ENCODE measurements at places on chromosomes 7 and 10.

DNA sequence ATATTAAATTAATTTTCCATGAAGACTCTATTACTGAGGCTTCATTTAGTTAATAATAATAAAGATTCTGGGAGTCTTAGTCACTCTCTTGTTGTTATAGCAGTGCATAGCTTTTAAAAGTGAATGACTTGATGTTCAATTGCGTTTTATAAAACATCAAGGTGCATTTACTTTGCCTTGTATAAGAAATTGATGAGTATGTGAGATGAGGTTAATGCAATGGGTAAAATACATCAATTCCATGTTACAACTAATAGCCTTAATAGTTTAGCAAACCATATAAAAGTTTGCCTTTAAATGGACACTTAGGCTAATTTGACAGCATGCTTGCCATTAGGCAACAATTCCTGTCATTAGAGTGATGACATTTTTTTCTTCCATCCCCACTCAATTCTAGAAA is 173.6 kb upstream of the TEX47 start:
- no peak for DNase-seq

DNA sequence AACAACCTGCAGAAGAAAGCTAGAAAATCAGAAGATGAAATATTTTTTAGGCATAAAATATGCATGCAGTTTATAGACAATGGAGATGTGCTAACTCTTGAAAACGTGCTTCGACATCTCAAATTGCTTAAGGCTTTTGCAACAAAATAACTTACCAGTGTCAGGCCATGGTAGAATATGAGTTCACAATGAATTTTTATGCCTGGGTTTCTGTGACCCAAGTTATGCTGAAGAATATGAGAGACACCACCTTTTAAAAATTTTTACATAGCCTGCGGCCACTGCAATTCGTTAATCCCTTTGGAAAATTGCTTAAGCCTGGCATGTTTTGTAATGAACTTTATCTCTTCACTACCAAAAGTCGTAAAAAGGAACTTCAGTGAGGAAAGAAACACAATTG is 170.1 kb upstream of the AKR1E2 start:
- no peak for DNase-seq

- no peak for DNase-seq
These were observed 4.7 kb downstream of the NPTX2 start for GRCh38 chr7:98621573-98622482.

GRCh38 chr7:45563941-45564461 is 10.2 kb upstream of the ADCY1 start:
- no peak for DNase-seq

DNA sequence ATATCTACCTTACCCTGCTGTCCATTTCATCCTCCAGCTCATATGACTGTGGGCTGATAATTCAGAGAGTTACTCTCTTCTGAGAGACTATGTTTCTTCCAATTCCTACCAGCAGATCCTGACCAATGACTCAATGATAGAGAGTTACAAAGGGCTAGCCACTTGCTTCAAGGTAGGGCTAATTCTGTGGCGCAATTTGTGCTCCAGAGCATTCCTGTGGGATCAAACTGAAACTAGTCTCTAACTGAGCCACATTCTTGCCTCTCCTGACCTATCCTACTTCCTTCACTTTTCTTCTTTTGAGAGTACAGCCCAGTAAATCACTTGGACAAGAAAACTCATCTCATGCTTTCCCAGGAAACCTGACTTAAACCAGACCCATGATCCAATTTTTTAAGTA is 17.9 kb upstream of the ASZ1 start:
- no peak for DNase-seq

DNA sequence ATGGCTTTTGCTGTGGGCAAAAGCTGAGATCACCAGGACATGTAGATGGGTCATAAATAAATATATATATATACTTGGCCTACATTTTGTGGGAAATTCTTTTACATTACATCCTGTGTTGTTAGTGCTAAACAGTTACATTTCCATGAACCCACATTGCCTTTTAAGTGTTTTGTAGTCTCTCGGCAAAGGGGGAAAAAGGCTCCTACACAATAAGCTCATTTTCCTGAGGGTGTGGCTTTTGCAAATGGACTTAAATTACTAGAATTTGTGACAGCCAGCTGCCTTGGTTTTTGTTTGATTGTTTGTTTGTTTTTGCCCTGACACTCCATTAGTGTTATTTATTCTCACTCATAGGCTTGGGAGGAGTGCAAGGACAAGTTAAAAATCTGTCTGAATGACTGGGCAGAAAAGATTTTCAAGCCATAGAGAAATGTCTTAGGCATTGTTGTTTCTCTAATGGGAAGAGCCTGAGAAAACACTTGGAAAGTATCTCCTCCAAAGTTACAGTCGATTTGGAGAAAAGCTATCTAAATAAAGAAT is 128.8 kb downstream of the DGKB start:
- DNase-seq = no peak

GRCh38 chr7:8739837-8740236 is 306.4 kb downstream of the NXPH1 start:
- no peak for DNase-seq

DNA sequence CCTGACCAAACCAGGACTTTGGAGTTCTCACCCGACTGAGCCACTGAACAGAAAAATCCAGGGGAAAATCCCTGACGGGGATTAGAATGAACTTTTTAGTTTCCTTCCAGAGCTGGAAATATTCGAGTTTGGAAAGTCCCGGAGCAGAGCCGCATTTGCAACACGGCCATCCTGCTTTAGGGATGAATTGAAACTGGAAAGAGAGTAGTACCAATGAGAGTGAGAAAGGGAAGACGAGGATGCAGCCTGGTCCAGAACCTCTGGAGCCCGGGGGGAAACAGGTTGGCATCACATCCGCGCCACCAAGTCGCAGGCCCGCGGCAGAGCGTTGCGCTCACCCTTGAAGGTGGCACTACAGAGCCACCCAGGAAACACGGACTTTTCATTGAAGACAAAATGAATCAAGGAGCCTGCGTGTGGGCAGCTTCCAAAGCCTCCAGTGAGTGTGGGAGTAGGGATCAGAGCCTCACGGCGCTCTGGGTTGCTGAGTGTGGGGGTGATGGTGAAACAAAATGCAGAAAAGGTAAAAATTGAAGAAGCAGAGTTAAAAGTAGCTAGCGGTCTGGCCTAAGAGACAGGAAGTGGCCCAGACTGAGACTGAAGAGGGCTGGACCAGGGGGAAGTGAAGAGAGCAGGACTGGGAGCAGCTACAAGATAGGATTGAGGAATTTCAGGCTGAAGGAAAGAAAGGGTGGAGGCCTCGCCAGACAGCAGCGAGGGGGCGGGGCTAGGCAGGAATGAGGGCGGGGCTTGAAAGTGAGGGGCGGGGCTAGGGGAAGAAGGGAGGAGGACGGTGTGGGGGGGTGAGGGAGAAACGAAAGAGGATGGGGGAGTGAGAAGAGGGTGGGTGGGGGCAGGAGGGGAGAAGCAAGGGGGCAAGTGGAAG is 1.8 kb downstream of the SMURF1 start:
- DNase-seq = peak; percentile 90

DNA sequence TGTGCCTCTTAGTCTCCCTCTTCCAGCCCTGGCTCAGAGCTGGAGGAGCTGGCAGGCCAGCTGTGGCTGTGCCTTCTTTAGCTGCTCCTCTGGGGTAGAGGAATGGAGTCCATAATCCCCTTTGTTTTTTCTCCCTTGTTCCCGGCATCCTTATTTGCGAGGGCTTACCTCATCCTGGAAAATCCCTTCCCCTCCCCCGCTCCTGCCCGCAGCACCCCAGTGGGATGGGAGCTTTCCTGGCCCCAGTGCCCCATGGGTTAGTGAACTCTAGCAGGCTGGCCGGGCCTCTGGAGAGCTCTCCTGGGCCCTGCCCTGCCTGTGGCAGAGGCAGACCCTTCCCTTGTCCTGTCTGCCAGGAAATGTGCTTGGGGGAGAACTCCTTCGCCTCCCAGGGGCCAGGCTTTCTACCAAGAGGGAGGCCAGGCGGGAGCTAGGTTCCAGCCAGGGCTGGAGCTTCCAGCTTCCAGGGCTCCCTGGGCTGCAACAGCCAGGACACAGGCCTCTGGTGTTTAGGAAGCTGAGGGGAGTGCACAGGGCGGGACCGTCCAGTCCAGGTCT is 16.5 kb upstream of the TRIM8 start:
- peak; percentile 85 for DNase-seq

DNA sequence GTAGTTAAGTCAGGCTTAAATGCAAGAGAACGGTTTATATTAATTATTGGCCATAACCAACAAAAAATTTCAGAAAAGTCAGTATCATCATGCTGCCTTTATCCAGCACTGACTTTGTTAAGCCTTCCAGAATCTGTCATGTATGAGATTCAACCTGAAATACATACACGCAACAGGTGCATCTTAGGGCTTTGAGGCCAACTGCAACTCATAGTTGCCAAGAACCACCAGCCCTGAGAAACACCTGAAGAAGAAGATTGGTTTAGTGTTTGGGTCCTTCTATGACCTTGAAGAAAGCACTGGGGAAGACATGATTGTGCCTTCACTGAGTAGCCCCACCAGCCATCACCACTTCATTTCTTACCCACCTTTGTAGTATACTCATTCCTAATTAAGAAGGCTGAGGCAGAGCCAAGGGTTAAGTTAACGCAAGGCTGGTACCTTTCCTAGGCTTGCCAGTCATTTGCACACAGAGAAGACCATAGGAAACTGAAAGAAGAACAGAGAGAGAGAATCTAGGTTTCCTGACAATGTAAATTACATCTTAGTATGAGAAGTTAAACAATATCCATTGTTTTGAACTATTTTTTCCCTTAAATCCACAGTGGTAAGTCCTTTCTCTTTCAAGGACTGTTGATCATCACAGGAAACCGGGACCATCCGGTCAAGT is 200.1 kb upstream of the PRKCQ start:
- no peak for DNase-seq

GRCh38 chr7:19963695-19964094 is 190.3 kb upstream of the TMEM196 start:
- no peak for DNase-seq

DNA sequence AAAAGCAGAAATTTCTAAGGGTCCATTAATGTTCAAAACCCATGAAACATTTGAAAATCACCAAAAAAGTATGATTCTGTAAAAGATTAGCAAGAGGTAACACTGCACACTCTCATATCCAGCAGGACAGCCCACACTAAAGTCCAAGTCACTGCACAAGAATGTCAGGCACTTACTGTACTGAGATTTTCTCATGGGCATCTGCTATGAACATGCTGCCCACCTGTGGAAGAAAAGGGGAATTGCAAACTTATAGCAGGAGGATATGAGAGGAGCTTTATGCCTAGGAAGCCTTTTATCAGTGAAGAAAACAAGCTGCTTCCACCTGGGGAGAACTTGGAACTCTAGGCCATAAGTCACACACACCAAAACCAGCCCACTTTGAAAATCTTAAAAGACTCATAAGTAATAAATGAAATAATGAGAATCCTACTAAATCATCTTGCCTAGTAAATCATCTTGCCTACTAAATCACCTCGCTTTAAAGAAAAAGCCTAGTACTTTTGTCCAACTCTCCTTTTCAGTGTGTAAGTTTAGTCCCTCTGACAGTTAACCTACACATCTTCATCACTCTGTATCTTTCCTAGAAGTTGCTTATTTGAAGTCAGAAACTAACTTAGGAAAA is 46.1 kb downstream of the ARMH3 start:
- DNase-seq = peak; percentile 91

GRCh38 chr10:52226197-52226847 is 87.8 kb upstream of the DKK1 start:
- DNase-seq = peak; percentile 38

- peak; percentile 93 for DNase-seq
These were observed 97.6 kb upstream of the ZNF438 start for GRCh38 chr10:31129271-31129670.

GRCh38 chr10:63217120-63217605 is 84.0 kb downstream of the NRBF2 start:
- peak; percentile 71 for DNase-seq

- no peak for DNase-seq
These were observed 18.0 kb downstream of the CDCA7L start for GRCh38 chr7:21927693-21928092.

- DNase-seq = no peak
These were observed 62.4 kb downstream of the PON1 start for GRCh38 chr7:95261895-95262415.

DNA sequence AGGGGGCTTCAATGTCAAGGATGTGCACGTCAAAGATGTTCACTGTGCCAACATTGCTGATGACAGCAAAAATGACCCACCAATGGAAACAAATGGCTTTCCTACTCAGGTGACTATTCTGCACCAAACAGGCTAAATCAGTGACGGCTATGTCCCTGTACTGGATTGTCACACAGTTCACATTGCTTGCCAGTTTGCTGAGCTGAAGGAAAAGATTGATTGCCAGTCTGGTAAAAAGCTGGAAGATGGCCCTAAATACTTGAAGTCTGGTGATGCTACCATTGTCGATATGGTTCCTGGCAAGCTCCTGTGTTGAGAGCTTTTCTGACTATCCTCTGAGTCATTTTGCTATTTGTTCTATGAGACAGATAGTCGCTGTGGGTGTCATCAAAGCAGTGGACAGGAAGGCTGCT is 202.2 kb upstream of the ETV1 start:
- no peak for DNase-seq

- DNase-seq = no peak
These were observed 25.6 kb upstream of the SH2D4B start for GRCh38 chr10:80512031-80512526.

DNA sequence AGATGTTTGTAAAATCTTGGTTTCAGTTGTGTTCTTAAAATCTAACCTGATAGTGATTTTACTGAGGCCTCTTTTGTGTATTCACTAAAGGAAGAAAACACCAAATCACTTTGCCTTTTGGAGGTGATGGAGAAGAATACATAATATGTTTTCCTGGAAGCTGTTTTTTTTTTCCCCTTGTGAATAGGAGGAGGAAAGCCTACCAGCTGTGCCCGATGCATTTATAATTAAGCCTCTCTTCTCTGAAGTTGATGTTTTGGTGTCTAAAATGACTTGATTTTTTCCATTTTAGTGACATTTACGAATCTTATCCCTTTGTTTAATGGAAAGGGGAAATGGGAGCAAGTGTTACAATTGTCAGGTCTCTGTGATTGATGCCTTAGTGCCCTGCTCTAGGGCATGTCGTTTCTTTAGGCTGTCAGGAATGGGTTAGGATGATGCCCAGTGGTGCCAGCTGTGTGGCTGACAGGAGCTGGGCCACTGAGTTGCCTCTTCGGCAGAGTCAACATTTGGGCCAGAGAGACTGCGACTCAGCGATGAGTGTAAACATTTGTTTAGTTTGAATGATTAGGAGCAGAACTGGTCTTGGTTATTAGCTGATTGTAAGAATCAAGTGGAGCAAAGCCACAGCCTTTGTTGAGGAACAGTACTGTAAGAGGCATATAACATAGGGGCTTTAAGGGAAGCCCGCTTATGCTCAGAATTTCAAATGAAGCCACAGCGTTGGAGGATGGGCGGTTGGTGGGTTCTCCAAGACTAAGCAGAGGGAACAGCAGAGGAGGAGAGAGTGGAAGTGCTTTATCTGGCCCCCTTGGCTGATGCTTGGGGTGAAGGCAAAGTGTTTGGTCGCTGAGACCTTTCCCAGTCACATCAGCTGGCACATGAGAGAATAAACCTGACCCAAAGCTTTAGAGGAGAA is 81.6 kb downstream of the CDK14 start:
- DNase-seq = no peak

DNA sequence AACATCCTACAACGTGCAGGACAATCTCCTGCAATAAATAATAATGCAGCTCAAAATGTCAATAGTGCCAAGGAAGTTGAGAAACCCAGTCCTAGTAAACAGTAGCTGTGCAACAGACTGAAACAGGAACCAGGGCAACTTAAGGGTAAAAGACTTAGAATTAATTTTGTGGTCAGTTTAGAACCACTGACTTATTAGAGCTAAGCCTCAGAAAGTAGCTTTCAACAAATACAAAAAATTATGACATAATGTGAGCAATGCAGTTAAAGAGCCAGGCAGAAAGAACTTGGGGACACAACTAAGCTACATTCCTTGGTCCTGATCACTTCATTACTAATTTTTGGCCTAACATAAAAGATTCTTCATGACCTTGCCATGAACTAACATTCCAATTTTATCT is 195.4 kb downstream of the MACC1 start:
- no peak for DNase-seq

Measured in fibroblast of skin of scalp (primary cell).